Vagina (tissue), 2 donors: ENCODE measurements at places on chromosomes 11 and 22. TPM values are rescaled to one million over a fixed set of nuclear protein-coding genes. Genes with fewer than 3 reads are reported as not detected.
A peak's percentile ranks its signal among the peaks of the same experiment; 100 is the strongest.

GRCh38 chr11:61971248-61972111 is 4.0 kb upstream of the FTH1 start:
- no peaks in the 10 kb centered on the region for H3K27me3 ChIP-seq
- no peaks in the 10 kb centered on the region for H3K36me3 ChIP-seq
- peak overlapping the region; percentile 29 for H3K4me3 ChIP-seq

GRCh38 chr22:49807780-49808708 is 19.6 kb downstream of the BRD1 start:
- H3K4me3 ChIP-seq: no peak overlapping the region
- DNase-seq: no peak
- no peaks in the 10 kb centered on the region for H3K27me3 ChIP-seq
- H3K36me3 ChIP-seq: no peaks in the 10 kb centered on the region
- H3K27ac ChIP-seq: no peak overlapping the region

GRCh38 chr22:22810018-22810427 is 77.6 kb upstream of the IGLL5 start:
- no peak overlapping the region for H3K27ac ChIP-seq
- H3K36me3 ChIP-seq: no peaks in the 10 kb centered on the region
- peak; percentile 77 for DNase-seq
- H3K4me1 ChIP-seq: no peaks in the 10 kb centered on the region
- H3K4me3 ChIP-seq: no peak overlapping the region

GRCh38 chr11:134100171-134100570 is 31.3 kb downstream of the JAM3 start:
- H3K36me3 ChIP-seq: no peaks in the 10 kb centered on the region
- no peaks in the 10 kb centered on the region for H3K4me1 ChIP-seq
- DNase-seq: no peak

DNA sequence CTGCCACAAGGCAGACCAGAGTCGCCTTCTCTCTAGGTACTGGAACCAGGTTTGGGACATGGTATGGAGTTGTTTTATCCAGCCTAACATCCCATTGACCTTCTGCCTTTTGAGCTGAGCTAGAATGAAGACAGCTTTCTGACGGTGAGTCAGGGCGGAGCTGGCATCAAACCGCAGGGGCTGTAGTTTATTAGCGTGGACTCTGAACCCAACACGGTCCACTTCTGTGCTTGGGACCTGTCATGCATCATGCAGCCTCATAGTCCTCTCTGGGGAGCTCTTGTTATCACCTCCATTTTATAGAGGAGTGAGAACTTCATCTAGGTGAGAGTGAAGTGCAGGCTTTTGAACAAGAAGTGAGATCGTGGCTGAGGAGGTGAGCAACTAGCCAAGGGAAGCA is 8.3 kb downstream of the GAL3ST1 start:
- H3K27ac ChIP-seq: no peak overlapping the region
- no peaks in the 10 kb centered on the region for H3K27me3 ChIP-seq
- H3K4me3 ChIP-seq: no peak overlapping the region

DNA sequence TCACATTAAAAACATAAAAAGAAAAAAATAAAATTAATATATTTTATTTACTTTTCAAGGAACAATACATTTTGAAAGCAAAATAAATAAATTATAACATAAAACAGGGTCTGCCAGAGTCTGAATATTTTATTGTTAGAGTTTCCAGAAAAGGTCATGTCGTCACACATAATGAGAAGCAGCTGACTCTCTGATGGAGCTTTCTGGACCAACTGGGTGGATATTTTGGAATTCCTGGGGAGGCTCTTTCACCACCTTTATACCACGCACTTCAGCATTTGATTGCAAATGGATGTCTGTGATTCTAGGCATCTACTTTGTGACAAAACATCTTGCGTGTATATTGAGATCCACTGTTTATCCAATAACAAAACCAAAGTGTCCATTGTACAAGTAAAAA is 455.0 kb upstream of the CCDC179 start:
- no peak overlapping the region for H3K4me3 ChIP-seq
- no peak overlapping the region for H3K27ac ChIP-seq
- H3K27me3 ChIP-seq: no peaks in the 10 kb centered on the region
- DNase-seq: no peak

BARX2 gene
- total RNA-seq: 25.3 TPM

IGSF22 gene
- not detected for total RNA-seq

SLC15A3 gene
- total RNA-seq: 23.1 TPM
